ENCODE measurements at places on chromosomes 12 and 14.
A peak's percentile ranks its signal among the peaks of the same experiment; 100 is the strongest.

DNA sequence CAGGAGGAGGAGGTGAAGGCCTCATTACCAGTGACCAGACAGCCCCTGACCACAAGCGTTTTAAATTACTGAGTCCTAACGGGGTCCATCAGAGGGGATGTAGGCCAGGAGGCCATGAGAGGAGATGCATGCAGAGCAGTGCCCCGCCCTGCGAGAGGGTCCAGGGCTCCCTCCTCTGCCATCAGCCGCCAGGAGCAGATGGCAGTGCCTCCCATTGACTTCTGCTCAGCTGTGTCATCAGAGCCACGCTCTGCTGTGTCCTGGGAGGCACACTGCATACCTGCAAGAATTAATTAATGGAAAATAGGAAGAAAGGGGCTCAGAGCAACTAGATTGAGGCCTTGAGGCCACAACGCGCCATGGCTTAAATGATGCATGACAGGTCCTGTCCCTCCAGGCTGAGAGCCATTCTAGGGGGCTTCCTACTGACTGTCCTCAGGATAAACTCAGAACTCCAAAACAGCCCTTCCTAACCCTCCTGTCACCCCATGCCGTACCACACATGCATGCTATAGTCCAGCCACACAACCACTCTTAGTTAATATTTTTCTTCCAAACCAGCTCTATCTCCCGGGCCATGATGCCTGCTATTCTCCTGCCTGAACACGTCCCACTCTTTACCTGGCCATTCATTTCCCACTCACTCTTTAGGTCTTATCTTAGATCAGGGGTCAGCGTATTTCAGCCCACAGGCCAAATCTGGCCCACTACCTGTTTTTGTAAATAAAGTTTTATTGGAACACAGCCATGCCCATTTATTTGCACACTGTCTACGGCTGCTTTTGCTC, 235.8 kb downstream of the KSR2 start:
- no peak for DNase-seq

DNA sequence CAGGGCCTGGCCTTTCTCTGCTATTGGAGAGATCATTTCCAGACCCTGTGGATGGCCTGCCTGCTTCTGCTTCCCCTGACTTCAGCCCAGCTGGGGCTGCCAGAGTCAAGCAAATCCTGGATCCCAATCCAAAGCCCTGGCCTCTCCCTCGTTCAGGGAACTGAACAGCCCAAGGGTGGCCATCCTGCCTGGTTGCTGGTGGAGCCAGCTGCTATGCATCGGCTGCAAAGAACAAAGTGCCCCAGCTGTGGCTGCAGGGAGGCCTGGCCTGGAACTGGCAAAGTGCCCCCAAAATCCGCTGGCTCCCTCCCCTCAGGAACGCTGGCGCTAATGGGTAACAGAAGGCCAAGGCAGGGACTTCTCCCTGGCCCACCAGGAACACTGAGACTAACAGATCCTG, 56.4 kb downstream of the LRRC74A start:
- no peak for DNase-seq

GRCh38 chr14:35250319-35250718, 41.9 kb upstream of the PSMA6 start:
- no peak for DNase-seq

DNA sequence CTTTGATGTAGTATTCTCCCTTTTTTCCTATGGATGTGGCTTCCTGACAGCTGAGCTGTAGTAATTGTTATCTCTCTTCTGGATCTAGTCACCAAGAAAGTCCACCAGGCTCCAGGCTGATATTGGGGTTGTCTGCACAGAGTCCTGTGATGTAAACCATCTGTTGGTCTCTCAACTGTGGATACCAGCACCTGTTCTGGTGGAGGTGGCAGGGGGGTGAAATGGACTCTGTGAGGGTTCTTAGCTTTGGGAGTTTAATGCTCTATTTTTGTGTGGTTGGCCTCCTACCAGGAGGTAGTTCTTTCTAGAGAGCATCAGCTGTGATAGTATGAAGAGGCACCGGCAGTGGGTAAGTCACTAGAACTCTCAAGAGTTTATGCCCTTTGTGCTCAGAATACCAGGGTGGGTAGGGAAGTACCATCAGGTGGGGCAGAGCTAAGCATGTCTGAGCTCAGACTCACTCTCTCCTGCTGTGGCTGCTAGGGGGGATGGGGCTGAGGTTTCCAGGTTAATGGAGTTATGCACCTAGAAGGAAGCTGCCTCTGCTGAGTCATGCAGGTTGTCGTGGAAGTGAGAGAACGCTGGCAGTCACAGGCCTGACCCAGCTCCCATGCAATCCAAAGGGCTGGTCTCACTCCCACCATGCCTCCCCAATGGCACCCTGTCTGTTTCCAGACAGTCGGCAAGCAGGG, 3.0 kb upstream of the TAS2R14 start:
- DNase-seq = no peak

- no peak for DNase-seq
Observed at GRCh38 chr12:110233212-110233903, 47.7 kb upstream of the ATP2A2 start.

GRCh38 chr12:608413-608812, 54.8 kb downstream of the NINJ2 start:
- DNase-seq = no peak

GRCh38 chr12:29547151-29547632, 49.7 kb upstream of the OVCH1 start:
- DNase-seq = no peak

DNA sequence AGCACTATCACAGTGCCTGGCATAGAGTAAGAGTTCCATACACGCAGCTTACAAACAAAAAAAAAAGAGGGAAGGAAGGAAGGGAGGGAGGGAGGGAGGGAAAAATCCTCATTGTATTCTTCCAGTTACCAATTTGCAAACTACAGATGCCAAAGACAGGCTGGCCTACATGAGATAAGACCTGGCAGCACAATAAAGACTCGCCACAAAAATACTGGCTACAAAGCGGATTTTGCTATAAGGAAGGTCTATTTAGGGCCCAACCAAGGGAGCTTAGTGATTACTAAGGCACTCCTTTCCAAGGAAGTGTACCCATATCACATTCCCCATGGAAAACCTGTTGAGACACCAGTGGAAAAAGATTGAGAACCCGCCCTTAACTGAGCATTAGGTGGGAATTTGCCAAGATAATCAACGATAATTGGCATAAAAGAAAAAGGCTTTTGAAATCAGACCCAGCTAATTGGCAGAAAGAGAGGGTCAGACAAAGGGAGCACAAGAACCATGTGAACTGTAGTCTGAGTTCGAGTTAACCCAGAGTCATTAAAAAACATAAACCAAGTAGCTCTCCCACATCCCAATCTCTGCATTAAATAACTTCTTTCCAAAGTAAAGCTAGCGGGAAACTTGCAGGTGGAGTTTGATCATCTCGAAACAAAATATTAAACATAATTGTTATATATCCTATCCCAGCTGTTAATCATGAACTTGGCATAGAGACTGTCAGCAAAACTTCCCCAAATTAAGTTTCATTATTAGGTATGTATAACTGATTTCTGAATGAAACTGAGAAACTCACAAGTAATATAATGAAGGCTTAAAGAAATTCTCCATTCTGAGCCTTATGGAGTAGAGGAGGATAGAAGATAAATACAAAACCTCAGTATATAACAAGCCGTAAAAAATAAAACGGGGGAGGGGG, 50.1 kb downstream of the PHLDA1 start:
- no peak for DNase-seq

GRCh38 chr14:56297449-56297848, 179.2 kb downstream of the PELI2 start:
- no peak for DNase-seq

DNA sequence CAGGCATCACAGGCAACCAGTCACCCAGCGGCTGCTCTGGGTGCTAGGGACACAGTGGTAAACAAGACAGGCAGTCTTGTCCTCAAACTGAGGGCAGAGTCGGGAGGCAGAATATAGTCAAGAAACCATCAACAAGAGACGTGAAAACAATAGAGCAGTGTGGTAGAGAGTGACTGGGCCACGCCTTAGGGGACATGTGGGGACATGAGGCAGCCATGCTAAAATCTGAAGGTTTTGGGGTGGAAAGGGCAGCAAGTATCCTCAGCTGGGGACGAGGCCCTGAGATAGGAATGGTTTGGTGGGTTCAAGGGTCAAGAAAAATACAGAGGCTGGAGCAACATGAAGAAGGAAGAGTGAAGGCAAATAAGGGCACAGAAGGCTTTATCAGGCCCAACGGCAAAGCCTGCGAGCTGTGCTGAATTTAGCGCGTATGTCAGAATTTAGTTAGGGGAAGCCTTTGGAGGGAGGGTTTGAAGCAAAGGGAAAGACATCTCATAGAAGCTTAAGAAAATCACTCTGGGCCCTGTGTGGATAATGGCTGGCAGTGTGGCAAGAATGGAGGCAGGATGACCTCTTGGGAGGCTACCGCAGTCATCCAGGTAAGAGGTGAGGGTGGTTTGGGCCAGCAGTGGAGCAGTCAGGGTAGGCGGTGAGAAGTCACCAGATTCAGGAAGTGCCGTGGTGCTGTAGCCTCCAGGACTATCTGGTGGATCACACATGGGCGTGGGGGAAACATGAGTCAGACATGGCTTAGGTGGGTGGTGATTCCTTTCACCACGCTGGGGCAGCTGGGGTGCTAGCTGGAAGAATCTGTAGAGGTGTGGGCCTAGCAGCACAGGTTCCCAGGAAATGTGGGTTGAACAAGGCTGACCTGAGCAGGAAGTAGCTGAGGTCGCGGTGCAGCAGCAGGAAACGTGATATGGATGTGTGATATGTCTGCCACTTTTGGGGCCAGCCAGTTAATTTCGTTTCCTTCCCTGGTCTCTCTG, 3.0 kb downstream of the EVL start:
- peak; percentile 88 for DNase-seq

- peak; percentile 17 for DNase-seq
Observed at GRCh38 chr14:65356327-65356836, 56.1 kb upstream of the FUT8 start.

- DNase-seq = no peak
Observed at GRCh38 chr14:75273272-75274049, 5.2 kb upstream of the FOS start.

DNA sequence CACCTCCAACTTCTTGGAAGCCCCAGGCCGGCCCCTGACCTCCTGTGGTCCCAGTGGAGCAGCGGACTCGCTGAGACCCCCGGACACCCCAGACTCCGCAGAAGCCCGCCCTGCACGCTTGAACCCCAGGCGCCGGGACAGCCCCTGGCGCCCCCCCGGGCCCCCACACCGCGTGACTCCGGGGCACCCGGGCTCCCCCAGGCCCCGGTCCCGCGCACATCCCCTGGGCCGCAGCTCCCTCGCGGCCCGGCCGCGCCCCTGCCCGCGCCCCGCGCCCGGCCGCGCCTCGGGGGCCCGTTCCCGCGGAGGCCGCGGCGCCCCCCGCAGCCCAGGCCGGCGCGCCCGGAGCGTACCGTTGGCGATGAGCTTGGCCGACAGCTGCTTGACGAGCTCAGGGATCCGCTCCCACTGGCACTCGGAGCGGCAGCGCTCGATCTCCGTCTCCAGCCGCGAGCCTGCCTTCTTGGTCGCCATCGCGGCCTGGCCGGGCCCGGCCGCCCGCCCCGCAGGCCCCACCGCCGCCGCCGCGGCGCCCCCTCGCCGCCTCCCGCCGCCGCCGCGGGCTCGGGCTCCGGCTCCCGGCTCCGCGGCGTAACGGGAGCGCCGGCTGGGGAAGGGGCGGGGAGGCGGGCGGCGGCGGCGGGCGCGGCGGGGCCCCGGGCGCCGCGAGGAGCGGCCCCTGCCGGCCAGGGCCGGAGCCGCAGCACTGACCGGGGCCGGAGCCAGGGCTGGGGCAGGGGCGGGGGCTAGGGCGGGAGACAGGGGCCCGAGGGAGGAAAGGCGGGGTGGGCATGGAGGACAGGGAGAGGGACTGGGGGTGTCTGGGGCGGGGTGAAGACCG, at the start of gene TTC7B:
Gene TTC7B (minus strand): TSS at position 609 of the 841 bp plus-strand sequence. CDS start 135 bp downstream, at position 474.
- no peak for DNase-seq

- no peak for DNase-seq
Observed at GRCh38 chr12:21827083-21827482, 52.6 kb upstream of the KCNJ8 start.

GRCh38 chr12:8012651-8013309, 19.7 kb upstream of the FOXJ2 start:
- no peak for DNase-seq

- DNase-seq = no peak
Observed at GRCh38 chr14:54698501-54698900, 131.6 kb downstream of the SAMD4A start.

DNA sequence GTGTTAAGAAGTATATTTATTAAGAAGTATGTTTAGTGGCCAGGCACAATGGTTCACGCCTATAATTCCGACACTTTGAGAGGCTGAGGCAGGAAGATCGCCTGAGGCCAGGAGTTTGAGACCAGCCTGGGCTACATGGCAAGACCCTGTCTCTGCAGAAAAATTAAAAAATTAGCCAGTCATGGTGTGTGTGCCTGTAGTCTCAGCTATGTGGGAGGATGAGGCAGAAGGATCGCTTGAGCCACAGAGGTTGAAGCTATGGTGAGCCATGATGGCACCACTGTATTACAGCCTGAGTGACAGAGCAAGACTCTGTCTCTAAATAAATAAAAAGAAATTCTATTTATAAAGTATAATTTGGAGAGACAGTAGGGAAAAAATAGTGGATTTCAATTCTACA, 20.3 kb downstream of the R3HDM2 start:
- no peak for DNase-seq

DNA sequence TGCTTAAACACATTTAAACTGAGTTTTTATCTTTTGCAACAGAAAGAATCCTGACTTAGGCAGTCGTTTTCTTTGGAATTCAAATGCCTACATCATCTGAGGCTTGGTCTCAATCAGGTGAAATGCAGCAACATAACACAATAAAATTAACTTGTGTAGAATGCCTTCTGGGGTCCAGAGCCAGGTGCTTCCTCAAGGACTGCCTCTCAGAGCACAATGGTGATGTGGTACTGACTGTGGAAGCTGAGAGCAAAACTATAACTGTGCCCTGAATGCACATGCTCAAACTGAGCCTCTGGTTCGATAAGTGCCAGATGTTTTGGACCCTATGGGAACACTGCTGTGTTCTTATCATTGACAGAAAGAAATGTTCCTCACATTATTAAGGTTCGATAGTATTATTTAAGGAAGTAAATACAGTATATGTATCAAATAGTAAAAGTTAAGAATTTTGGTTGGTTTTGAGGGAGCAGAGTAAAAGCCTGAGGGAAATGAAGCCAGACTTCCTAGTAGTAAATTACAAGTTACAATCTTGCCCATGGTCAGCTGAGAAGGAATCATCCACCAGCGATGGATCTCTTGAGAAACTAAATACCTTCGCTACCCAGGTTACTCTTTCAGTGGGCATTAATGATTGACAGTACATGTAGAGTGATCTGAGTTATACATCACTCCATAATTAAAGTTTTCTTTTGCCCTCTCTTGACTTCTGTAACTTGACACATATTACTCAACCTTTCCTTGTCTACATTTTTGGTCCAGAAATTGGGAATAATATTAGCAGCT, 122.9 kb upstream of the ATP2B1 start:
- DNase-seq = no peak

DNA sequence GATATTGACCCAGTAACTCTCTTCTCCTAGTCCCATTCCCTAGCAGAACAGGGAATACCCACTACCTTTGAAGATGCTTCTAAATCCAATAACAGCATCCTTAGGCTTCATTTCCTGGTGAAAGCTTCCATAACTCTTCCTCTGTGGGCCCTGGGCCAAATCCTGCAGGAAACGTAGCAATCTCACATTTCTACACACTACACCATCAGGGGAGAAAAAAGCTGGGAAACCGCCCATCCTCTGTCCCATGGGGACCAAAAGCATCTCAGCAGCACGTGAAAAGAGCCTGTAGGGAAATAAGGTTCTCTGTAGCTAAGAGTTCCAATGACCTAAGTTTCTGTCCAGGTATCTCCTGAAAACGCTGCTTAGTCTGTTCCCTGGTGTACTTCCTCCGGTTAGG, 340.2 kb downstream of the DPF3 start:
- no peak for DNase-seq

Measured in activated T-cell treated with anti-CD3 and anti-CD28 coated beads for 24 hours (primary cell).